Activated CD4-positive, alpha-beta T cell treated with anti-CD3 and anti-CD28 coated beads, Interleukin-2, amount 50 U/mL, for 4 hours (primary cell): ENCODE measurements at places on chromosomes 5 and 9.

GRCh38 chr9:30120666-30121065 is 2263.8 kb upstream of the ACO1 start:
- DNase-seq: no peak

DNA sequence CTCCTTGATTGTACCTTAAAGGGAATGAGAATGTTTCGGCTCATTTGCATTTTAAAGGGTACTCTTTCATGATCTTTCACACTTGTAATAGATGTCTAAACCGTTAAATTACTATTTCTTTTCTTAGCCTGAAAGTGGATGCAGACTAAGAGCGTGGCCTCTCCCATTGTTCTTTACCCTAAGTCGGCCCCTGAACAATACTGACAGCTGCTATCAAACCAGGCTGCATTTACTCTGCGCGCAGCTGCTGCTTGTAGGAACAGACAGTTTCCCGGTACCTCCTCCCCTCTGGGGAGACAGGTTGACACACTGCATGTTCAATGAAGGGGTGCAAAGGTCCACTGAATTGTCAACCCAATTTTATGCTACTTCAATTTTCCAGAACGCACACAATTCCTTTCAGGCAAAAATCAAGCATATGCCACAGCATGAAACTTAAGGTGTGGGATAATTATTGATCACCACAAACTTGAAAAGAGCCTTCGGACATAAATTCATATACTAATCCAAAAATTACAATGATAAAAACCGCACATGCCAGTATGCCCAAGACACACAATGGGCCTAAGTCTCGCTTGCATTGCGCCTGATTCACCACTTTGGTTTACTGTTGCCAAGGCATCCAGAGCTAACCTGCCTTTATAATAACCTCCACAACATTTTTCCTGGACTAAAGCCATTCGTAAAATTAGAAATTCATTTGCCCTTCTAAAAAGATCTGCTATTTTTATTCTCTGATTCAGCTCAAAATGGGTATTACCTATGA is 39.7 kb downstream of the TLE1 start:
- DNase-seq: no peak

DNA sequence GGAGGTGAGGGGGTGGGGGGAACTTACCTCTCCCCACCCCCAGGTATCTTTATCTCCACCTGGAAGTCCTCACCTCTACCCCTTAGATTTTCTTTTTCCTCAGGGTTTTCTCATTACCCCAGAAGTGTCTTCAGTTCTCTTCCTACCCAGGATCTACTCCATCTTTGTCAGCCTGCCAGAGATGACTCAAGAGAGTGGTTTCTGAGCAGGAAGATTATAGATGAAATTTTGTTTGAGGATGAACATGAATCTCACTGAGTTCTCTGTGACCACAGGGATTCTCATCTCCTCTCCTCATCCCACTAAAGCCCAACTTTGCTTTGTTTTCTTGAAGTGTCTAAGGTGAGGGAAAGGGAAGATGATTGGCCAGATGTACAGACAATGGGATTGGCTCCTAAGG is 5.2 kb upstream of the HINT2 start:
- no peak for DNase-seq

DNA sequence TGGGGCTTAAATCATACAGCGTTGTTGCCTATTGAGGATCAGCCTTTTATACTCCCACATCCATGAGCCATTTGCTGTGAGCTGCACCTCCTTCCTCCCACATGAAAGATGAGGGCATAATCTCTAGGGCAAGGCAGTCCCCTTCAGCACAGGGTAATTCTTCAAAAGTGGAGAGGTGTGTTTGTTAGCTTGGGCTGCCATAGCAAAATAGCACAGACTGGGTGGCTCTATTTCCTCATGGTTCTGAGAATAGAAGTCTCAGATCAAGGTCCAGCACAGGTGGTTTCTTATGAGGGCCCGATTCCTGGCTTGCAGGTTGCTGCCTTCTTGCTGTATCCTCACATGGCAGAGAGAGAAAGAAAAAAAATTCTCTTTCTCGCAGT is 121.8 kb upstream of the SLC12A2 start:
- DNase-seq: no peak

GRCh38 chr5:150771034-150771795 is 7.3 kb upstream of the SMIM3 start:
- no peak for DNase-seq

- DNase-seq: no peak
Observed at GRCh38 chr5:51275428-51275827, 107.8 kb upstream of the ISL1 start.

DNA sequence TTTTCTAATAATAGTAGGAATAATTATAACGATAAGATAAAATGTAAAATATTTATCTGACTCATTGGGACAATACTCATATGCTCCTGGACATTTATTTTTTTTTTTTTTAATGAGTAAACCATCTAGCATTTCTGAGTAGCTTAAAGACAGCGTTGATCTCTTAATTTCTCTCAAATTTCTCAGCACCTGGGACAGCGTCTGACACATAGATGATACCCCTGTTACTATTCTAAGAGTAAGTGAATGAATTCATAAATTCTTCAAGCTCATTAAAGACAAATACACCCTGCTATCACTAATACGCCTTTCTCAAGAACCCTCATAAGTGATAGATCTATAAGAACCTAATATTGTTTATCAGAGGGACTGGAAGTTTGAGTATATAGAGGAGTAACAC is 12.0 kb upstream of the HTR4 start:
- DNase-seq: no peak

- no peak for DNase-seq
Observed at GRCh38 chr9:108565651-108566378, 290.0 kb downstream of the ACTL7B start.

GRCh38 chr9:135878528-135879236 is 28.7 kb downstream of the CAMSAP1 start:
- no peak for DNase-seq

DNA sequence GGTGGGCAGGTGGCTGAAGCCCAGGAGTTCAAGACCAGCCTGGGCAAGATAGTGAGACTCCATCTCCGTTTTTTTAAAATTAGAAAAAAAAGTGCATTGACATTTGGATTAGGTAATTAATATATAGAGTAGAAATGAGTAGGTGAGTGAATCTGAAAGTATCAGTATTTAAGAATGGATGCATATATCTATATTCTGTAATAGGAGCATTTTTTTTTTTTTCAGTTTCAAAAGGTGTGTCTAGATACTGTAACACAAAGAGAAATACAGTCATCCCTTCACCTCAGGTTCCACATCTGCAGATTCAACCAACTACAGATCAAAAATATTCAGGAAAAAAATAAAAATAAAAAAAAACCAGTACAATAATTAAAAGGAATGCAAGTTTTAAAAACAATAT is 50.8 kb downstream of the RBM27 start:
- no peak for DNase-seq

DNA sequence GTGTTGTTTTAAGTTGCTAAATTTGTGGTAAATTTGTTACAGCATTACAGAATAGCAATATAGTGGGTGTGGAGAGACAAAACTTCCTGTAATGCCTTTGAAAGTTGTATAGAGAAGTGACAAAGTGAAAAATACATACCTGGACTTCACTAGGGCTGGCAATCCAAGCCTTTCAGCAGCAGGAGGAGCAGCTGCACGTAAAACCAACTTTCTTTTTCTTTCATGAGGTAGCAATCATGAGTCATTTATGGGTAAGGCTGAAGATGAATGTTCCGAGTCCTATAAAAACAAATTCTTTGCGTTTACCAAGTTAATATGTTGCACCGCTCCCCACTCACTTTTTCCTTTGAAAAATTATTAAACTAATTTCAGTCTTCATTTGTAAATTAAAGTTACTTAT is 1138.2 kb downstream of the TAF11L14 start:
- DNase-seq: no peak

GRCh38 chr9:131873335-131873734 is 133.5 kb upstream of the RAPGEF1 start:
- no peak for DNase-seq

GRCh38 chr9:131236761-131237160 is 39.5 kb downstream of the FAM78A start:
- DNase-seq: no peak

DNA sequence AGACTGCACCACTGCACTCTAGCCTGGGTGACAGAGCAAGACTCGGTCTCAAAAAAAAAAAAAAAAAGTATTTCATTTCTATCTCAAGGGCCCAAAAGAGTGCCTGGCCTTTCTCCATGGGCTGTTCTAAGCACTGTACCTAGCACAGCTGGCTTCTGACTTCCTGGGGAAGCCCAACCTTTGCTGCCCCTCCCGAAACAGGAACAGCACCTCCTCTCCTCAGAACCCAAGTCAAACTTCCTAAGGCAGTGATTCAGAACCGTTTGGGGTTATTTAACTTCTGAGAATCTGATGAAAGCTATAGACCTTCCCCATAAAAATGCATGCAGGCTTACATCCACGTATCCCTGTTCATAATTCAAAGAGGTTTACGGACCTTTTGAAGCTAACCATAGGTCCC is 57.8 kb downstream of the NRG2 start:
- no peak for DNase-seq

DNA sequence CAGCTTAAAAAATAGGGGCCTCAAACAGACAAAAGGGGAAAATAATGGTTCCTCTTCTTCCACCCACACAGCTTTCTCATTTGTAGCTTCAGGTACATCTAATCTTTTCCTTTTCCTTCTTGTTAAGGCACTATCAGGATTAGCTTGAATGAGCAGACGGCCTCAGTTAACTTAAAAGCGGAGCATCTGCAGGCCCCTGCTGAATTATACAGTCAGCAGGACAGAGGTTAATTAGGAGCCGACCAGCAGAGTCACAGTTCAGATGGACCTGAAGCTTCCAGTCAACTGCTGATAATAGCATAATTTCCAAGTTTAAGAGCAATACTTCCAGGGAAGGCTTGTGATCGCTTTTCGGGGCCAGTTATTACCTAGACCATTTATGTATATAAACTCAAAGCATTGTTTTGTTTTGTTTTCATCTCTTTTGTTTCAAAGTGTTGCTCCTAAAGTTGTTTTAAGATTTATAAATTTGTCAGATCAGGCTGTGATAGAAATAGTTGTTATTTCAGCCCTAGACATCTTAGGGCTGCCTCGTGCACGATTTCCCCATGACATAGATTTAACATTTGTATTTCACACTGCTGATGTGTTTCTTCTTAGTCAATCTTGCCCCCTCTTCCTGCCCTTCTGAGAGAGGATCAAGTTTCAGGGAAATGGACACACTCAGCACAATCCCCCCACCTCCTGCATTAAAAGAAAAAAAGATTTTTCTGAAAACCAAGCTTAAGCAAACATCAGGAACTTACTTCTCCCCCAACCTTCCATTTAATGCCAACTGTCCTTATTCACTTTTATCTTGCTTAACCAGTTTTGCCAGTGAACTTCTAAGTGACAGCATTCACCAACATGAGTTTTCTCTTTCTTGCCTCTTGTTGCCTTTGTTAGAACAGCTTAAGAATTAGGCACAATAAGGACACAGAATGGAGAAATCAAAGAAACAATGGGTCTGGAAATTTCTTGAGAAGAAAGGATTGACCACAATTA is 449.8 kb downstream of the ARHGEF28 start:
- DNase-seq: no peak

- no peak for DNase-seq
Observed at GRCh38 chr5:80251636-80252035, 4.2 kb downstream of the SERINC5 start.

GRCh38 chr9:13022756-13023155 is 247.9 kb downstream of the LURAP1L start:
- no peak for DNase-seq

DNA sequence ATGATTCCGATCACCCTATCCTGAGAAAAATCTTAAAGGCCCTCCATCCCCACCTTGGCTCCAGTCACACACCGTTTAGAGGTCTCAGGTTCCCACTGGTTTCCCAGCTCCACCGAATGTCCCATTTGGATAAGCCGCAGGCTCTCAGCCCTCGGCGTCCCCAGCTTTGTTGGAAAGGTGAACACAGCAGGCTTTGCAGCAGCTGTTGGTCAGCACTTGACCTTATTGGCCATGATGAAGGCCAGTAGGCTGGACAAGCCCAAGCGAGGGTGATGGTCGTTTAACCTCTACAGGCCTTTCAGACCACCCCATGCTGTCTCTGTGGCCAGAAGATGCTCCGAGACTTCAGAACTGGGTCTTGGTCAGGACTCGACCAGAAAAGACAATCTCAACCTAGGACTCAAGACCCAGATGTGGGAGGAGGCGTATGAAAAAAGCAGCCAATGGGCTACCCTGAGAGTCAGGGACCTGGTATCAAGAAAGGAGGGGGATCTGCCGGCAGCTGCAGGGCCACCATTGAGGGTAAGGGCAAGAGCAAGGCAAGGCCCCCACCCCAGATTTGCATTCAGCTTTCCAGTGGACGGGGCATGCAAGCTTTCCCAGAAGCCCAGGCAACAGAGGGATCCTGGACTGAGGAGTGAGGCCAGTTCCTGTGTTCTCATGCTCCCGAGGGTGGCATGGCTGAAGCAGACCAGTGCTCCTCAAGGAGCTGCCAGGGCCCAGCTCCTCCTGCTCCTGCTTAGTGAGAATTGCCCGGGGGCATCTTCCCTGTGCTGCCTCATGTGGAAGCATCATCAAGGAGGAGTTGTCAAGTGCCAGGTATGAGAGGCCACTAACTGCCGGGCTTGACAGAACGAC is 13.4 kb downstream of the UBE2QL1 start:
- no peak for DNase-seq

DNA sequence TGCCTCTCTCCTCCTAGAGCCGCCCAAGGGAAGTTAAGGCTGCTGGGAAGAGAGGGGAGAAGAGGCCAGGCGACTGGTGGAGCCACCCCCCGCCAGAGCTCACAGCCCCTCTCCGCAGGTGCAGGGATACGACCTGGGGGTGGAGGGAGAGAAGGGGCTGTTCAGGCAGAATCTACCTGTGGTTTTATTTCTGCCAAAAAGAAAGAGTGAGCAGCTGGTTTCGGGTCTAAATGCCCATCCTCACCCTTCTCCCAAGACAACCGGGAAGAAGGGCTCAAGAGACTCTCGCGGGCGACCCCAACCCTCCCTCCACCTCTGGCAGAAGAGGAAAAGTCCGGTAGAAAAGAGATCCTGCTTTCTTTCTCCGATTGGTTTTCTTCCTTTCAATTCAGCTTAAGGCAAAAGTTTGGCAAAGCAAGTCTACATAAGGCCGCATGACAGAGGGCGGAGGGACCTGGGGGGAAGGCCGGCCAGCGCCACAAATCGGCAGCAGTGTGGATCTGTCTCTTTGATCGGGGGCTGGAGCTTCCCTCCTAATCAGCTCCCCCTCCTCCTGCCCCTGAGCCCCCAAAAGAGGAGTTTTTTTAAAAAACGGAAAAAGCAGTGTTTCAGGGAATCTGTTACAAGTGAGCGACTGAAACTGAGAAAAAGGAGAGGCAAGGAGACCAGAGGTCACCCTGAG is 16.3 kb downstream of the FAM78A start:
- DNase-seq: no peak

- DNase-seq: no peak
Observed at GRCh38 chr5:170131235-170131634, 25.5 kb downstream of the FOXI1 start.

DNA sequence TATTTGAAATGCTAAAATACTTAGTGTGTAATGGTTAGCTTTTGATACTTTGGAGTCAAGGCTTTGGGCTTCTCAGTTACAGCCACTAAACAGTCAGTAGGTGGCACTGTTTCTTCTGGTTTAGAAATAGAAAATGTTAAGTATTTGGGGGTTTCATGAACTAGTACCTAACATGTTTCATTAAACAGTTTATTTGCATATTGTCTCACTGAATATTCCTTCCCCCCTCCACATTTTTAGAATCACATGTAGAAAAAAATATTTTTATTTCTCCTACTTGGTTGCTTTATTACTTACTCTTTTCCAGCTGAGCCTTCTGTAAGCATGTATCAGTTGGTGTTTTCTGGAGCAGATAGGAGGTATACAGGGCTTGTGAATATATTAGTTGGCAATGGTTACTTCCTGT is 48.0 kb downstream of the IPO11 start:
- DNase-seq: no peak
